ENCODE measurements at places on chromosomes 1 and 21.

- DNase-seq, result peak; percentile 8
These were observed at the start of gene CACYBP for GRCh38 chr1:174999936-175000696. Gene CACYBP (plus strand): TSS chr1:174999947. CDS start chr1:175000181, 234 bp downstream.

DNA sequence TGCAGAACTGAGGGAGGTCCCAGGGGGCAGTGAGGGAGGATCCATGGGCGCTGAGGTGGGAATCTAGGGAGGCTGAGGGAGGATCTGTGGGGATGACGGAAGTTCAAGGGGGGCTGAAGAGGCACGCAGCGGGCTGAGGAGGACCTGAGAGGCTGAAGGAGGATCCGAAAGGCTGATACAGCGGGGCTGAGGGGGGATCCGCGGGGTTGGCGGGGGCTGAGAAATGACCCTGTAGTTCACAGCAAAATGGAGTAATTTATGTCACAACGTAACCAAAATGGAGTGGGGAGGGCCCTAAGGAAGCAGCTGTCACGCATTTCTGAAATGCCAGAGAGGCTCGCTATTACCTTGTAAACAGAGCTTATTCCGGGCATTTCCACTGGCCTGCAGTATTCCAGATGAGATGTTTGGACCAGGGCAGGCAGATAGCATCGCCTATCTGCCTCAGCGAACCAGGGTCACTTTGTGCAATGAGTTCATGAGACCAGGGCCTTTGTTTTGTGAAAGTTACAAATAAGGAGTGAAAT, 926 bp upstream of the MRPL55 start:
- no peak for DNase-seq

DNA sequence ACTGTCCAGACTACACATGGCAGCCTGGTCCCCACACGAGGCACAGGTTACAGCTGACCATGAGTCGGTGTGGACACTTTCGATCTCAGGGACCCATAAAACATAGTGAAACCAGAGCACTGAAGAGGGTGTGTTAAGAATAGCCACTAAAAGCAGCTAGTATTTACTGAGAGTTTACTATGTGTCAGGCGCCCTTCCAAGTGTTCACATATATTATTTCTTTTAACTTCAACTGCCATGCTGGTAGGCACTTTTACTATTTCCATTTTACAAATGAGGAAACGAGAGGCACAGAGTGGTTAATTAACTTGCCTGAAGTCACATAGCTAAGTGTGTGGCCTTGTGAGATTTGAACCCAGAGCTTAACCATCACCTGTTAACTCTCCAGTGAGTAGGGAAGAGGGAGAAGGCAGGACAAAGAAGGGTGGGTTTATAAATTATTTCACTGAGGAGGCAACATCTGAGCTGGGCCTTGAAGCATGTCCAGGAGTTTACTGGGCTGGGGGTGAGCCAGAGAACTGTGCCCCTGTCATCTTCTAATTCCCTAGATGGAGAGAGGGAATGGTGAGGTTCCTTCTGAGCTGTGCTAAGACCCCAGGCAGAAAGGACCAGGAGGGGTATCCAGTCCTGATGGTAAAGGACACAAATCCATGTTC, 20.7 kb downstream of the ABCA4 start:
- DNase-seq, result no peak

GRCh38 chr1:55526716-55527115, 311.6 kb upstream of the USP24 start:
- DNase-seq, result no peak

GRCh38 chr1:58704616-58705021, 4.8 kb upstream of the MYSM1 start:
- DNase-seq, result no peak
